Endothelial cell of umbilical vein (primary cell): ENCODE measurements at places on chromosomes 7 and 10. TPM values are rescaled to one million over a fixed set of nuclear protein-coding genes. Genes with fewer than 3 reads are reported as not detected.

GJC3 gene
- not detected in 2 replicates for total RNA-seq

GRCh38 chr10:31064348-31064747, 32.7 kb upstream of the ZNF438 start:
- DNase-seq: no peak
- peaks cover 13% of the 10 kb centered on the region for H3K4me1 ChIP-seq
- no peaks in the 10 kb centered on the region for H3K36me3 ChIP-seq
- no peak overlapping the region for H3K4me3 ChIP-seq

CHST15 gene
- total RNA-seq: 23.1 and 29.2 TPM in 2 replicates

- H3K27ac ChIP-seq: no peak overlapping the region
- no peak for DNase-seq
- H3K36me3 ChIP-seq: no peaks in the 10 kb centered on the region
- no peak overlapping the region for H3K4me3 ChIP-seq
- H3K4me1 ChIP-seq: no peaks in the 10 kb centered on the region
Measured at GRCh38 chr7:75924256-75924655, 9.3 kb downstream of the POR start.

EIF5AL1 gene
- total RNA-seq: 0.28 and 0.29 TPM in 2 replicates
